ENCODE measurements at places on chromosomes 5 and 9. TPM values are rescaled to one million over a fixed set of nuclear protein-coding genes. Genes with fewer than 3 reads are reported as not detected.

DNA sequence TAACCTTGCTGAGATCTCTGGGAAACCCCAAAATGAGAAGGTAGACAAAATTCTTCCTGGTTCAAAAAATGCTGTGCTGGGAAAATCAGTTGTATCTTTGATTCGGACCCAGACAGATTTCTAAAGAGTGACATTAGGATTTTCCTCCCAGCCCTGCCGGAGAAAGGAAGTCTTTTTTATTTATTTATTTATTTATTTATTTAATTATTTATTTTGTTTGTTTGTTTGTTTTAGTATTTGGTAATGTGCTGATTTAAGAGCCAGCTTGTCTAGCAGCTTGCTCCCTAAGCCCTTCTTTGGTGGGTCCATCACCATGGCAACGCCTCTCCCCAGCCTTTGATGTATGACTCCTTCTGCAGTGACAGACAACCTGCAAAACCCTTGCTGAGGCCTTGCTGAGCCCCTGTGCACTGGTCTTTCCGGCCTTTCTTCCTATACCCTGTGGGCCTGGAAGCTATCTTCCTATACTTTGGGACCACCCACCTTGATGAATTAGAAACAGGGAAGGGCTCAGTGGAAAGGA is 60.6 kb upstream of the AFAP1L1 start:
- H3K4me3 ChIP-seq, result no peak overlapping the region
- H3K27me3 ChIP-seq, result no peaks in the 10 kb centered on the region
- DNase-seq, result no peak
- H3K36me3 ChIP-seq, result peaks cover 34% of the 10 kb centered on the region

DNA sequence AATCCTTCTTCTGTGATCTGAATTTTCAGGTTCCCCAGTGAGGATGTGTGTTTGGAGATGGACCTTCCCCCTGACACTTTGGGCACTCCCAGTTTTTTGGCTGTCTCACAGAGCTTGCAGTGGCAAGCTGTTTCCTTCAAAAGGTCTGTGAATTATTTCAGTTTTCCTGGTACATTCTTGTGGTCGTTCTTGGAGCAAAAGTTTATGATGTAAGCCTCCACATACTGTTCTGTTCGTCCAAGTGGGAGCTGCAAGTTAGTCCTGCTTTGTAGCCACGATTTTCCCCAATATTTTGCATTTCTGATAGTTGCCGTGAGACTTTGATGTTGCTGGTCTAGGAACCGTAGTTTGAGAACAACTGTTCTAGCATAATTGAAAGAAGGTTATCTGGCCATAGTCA is 88.3 kb downstream of the MTAP start:
- H3K27ac ChIP-seq, result no peak overlapping the region
- no peak overlapping the region for H3K4me3 ChIP-seq
- H3K4me1 ChIP-seq, result no peaks in the 10 kb centered on the region
- peaks cover 20% of the 10 kb centered on the region for H3K36me3 ChIP-seq

- no peaks in the 10 kb centered on the region for H3K27me3 ChIP-seq
- no peaks in the 10 kb centered on the region for H3K36me3 ChIP-seq
- peak; percentile 43 for DNase-seq
- peaks cover 14% of the 10 kb centered on the region for H3K4me1 ChIP-seq
- no peak overlapping the region for H3K27ac ChIP-seq
- peak overlapping the region; percentile 36 for H3K4me3 ChIP-seq
Observed at GRCh38 chr5:173573126-173573960, 43.1 kb downstream of the BOD1 start.

- DNase-seq, result peak; percentile 35
- H3K36me3 ChIP-seq, result no peaks in the 10 kb centered on the region
- no peak overlapping the region for H3K4me3 ChIP-seq
Observed at GRCh38 chr5:113606298-113607134, 93.0 kb downstream of the YTHDC2 start.

The SARDH gene
- total RNA-seq, result 11.3 TPM

GRCh38 chr5:138603249-138603920 is 28.2 kb upstream of the HSPA9 start:
- H3K27ac ChIP-seq, result no peak overlapping the region
- H3K4me1 ChIP-seq, result peaks cover 11% of the 10 kb centered on the region
- H3K27me3 ChIP-seq, result no peaks in the 10 kb centered on the region
- H3K4me3 ChIP-seq, result no peak overlapping the region

- no peaks in the 10 kb centered on the region for H3K27me3 ChIP-seq
- H3K36me3 ChIP-seq, result no peaks in the 10 kb centered on the region
- H3K27ac ChIP-seq, result no peak overlapping the region
- H3K4me1 ChIP-seq, result peaks cover 26% of the 10 kb centered on the region
- no peak for DNase-seq
Observed at GRCh38 chr5:5332287-5332686, 90.2 kb upstream of the ICE1 start.

The SHISAL2B gene
- not detected for total RNA-seq

The CTNND2 gene
- total RNA-seq, result not detected

DNA sequence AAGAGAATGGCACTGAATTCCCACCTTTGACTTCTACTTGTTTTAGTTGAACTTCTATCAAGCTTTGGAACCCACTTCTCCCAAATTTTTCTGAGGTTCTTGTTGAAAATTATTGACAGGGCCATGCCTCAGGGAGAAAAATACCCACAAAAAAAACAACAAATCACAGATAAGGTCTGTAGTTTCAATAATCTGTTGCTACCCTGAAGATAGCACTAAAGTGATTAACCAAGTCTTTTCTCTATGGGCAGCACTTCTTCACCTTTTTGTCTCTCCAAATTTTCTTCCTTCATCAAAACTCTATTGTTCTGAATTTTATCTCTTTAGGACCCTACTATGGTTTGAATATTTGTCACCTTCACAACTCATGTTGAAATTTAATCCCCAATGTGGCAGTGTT is 154.3 kb upstream of the FGF10 start:
- no peaks in the 10 kb centered on the region for H3K4me1 ChIP-seq
- no peak overlapping the region for H3K4me3 ChIP-seq
- no peaks in the 10 kb centered on the region for H3K27me3 ChIP-seq
- H3K36me3 ChIP-seq, result no peaks in the 10 kb centered on the region
- no peak overlapping the region for H3K27ac ChIP-seq
- DNase-seq, result no peak

- H3K27ac ChIP-seq, result no peak overlapping the region
- no peak overlapping the region for H3K4me3 ChIP-seq
- peaks cover 44% of the 10 kb centered on the region for H3K27me3 ChIP-seq
- H3K36me3 ChIP-seq, result no peaks in the 10 kb centered on the region
- no peaks in the 10 kb centered on the region for H3K4me1 ChIP-seq
Observed at GRCh38 chr5:1883925-1884677, 1.4 kb upstream of the IRX4 start.

The LECT2 gene
- not detected for total RNA-seq

- no peaks in the 10 kb centered on the region for H3K4me1 ChIP-seq
- peaks cover 37% of the 10 kb centered on the region for H3K27me3 ChIP-seq
- no peaks in the 10 kb centered on the region for H3K36me3 ChIP-seq
- H3K27ac ChIP-seq, result no peak overlapping the region
Observed at GRCh38 chr9:114081441-114082016, 3.4 kb upstream of the AMBP start.

DNA sequence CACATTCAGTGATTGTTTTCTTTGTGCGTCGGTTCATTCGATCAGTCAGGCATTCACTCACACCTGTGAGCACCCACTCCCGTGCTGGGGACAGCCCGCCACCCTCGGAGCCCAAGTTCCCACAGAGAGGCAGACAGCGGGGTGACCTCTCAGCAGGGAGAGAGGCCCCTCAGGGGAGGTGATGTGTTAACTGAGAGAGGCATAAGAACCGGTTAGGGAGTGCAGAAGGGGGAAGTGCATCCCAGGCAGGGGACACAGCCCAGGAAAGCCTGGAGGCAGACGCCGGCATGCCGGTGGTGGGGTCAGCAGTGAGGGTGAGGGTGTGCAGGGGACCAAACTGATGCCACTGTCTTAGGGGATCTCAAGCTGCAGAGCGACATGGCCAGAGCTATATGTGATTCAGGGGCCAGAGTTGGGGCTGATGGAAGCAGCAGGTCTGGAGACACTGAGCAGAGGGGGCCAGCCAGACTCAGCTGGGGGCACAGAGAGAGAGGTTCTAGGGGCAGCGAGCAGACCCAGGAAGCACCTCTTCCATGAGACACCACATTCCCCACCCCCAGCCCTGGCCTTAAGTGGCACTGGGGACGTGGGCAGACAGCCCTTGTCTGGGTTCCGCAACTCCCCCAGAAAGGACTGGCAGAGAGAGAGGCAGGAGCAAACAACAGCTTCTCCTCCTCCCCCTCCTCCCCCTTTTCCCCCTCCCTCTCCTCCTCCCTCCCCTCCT is 35.9 kb downstream of the HK3 start:
- H3K36me3 ChIP-seq, result no peaks in the 10 kb centered on the region
- H3K4me1 ChIP-seq, result no peaks in the 10 kb centered on the region
- no peak for DNase-seq
- H3K27me3 ChIP-seq, result no peaks in the 10 kb centered on the region
- H3K27ac ChIP-seq, result no peak overlapping the region
- no peak overlapping the region for H3K4me3 ChIP-seq

The CMYA5 gene
- total RNA-seq, result 0.88 TPM

Measured in PC-9 (cell line).